ENCODE measurements at places on chromosomes 16 and 17.

GRCh38 chr17:67531291-67531690 is 154.2 kb downstream of the PITPNC1 start:
- no peak for DNase-seq

GRCh38 chr17:77564278-77564920 is 394.1 kb upstream of the TNRC6C start:
- no peak for DNase-seq

- DNase-seq, result peak; percentile 69
Measured at GRCh38 chr16:89093602-89094251, at the start of gene ACSF3. Gene ACSF3 (plus strand): TSS chr16:89093852. CDS start chr16:89100682, 6,830 bp downstream.

DNA sequence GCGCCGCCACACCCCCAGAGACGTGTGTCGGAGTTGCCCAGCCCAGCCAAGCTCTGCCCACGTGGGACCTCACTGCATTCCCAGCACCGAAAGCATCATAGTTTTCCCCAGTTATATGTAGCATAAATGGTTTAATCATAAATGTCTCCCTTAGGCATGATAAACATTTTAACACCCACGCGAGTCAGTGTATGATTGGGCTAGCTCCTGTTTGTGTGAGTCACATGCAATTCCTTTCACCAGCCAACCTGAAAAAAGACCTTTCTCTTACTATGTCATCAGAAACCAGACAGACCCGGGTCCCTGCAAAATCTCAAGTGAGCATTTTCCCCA is 9.2 kb downstream of the TAF1C start:
- DNase-seq, result peak; percentile 27

DNA sequence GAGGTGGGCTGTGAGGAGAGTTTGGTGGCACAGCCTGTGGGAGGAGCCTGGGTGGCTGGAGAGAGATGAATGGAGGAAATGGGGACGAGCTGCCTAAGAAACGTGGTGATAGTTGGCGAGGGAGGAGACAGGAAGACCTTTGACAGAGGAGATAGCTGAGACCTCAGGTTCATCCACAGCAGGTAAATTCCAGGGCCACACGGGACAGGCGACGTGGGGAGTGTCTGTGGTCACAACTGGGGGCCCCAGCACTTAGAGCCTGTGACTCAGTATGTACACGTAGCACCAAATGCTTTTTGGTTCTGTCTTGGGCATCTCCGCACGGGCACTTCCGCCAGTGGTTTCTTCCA is 7.7 kb downstream of the MINK1 start:
- peak; percentile 34 for DNase-seq

- DNase-seq, result no peak
Measured at GRCh38 chr16:287981-288920, 5.3 kb downstream of the PDIA2 start.

Measured in stimulated activated CD4-positive, alpha-beta T cell treated with anti-CD3 and anti-CD28 coated beads, Interleukin-1b, Interleukin-23, amount 100 ng/mL, for 48 hours (primary cell).